ENCODE measurements at places on chromosomes 7 and 10.

DNA sequence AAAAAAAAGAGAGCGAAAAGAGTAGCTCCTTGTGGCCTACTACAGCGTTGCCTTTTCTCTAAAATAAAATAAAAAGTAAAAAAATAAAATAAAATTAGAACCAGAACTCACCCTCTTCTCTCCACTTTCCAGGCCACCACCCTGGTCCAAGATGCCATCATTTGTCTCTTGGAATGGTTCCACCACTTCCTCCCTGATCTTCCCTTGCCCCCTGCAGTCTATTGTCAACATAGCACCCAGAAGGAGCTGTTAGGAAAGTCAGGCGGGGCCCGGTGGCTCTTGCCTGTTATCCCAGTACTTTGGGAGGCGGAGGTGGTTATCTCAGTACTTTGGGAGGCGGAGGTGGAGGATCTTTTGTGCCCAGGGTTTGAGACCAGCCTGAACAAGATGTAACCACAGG is 7.6 kb upstream of the GRID2IP start:
- no peak for DNase-seq

- DNase-seq, result no peak
Measured at GRCh38 chr10:2284071-2284470, 546.7 kb upstream of the ADARB2 start.

- DNase-seq, result no peak
Measured at GRCh38 chr7:26490640-26491624, 199.3 kb downstream of the SNX10 start.

- DNase-seq, result no peak
Measured at GRCh38 chr7:105345725-105346124, 43.0 kb downstream of the SRPK2 start.

DNA sequence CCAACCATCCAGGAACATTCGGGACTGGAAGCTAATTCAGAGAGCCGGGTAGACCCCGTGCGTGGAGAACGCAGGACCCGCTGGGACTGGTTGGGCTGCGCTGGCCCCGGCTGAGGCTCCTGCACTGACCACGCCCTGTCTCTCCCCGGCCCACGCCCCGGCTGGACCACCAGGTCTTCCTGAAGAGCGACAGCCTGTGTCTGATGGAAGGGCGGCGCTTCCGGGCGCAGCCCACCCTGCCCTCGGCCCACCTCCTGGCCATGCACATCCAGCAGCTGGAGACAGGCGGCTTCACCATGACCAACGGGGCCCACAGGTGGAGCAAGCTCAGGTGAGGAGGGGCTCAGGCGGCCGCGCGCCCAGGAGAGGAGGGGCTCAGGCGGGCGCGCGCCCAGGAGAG is 10.2 kb upstream of the UTF1 start:
- no peak for DNase-seq

DNA sequence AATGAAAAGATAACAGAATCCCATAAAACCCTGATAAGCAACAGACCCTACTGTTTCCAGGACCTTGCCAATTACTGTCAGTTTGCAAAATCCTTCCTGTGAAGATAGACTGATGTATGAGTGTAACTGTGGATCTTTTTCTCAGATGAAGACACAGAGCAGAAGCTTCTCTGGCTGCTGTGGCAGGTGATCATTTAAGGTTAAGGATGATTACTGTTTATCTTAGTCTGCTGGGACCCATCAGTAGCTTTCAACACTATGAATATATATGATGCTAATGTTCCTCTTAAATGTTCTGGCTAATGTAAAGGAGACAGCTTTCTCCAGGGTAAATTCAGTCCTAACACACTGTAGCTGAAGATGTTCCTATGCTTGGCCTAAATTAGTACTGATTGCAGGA is 56.0 kb upstream of the CTTNBP2 start:
- no peak for DNase-seq

DNA sequence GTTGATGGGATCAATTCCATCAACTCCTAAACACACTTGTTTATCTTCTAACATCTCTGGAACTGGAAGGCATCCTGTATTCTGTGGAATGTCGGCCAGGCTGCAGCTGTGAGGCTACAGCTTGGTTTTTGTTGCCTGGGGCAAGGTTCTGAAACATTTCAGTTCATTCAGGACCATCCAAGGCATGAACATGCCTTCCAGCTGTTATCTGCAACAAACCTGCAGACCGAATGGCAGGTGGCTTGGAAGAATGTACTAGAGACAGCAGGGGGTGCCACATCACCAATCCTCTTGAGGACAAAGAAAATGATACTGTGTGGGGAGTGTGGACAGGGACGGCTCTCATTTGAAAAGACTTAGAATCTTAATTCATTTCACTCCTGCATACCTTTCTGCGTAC is 12.4 kb downstream of the PAPOLB start:
- no peak for DNase-seq

- no peak for DNase-seq
Measured at GRCh38 chr10:5540080-5540479, 15.3 kb downstream of the CALML3 start.

- no peak for DNase-seq
Measured at GRCh38 chr10:69486922-69487730, 35.9 kb downstream of the TSPAN15 start.

DNA sequence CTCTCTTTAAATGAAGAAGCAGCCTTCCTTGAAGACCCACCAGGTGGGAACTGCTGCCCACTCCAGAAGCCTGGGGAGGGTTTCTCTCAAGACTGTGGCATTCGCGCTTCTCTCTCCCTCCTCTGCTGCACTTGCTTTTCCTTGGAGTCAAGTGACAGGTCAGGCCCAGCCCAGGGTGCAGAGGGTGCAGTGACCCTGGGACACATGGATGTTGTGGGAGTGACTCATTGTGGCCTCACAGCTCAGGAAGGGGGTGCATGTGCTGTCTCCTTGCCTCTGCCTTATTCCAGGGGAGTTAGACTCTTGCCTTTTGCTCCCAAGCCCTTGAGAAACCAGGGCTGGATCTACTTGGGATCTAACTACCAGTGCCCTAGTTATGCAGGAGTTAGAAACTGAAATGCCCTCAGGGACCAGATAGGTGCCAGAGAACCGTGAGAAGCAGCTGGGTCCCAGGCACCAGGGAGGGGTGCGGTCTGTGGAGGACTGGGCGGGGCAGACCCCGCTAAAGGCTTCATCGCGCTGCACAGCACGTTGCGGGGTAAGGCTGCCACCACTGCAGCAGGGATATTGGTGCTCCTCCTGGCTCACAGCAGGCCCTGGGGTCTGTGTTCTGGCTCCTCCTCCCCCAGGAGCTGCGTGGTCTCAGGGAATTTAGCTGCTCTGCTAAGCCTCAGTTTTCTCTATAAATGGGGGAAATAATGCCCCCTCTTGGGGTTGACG is 11.4 kb downstream of the FAM241B start:
- no peak for DNase-seq

DNA sequence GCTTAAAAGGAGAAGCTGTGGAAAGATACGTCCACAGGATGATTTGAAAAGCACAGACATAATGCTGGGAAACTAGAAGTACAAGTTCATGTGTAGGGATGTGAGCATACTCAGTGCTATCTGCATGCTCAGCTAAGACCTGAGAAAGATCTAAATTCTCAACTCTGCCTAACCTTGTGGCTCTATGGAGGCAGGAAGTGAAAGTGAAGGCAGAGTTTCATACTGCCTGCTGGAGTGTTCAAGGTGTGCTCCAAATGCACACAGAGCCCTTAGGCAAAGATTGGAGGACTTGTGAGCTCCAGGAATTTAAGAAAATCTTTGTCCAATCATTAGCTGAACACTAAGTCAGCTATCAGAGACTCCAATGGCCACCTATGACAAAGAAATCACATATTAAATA is 190.9 kb downstream of the RNLS start:
- DNase-seq, result no peak

GRCh38 chr7:2033586-2034135 is 199.1 kb downstream of the MAD1L1 start:
- DNase-seq, result no peak

GRCh38 chr7:68853254-68853653 is 745.0 kb upstream of the AUTS2 start:
- no peak for DNase-seq

DNA sequence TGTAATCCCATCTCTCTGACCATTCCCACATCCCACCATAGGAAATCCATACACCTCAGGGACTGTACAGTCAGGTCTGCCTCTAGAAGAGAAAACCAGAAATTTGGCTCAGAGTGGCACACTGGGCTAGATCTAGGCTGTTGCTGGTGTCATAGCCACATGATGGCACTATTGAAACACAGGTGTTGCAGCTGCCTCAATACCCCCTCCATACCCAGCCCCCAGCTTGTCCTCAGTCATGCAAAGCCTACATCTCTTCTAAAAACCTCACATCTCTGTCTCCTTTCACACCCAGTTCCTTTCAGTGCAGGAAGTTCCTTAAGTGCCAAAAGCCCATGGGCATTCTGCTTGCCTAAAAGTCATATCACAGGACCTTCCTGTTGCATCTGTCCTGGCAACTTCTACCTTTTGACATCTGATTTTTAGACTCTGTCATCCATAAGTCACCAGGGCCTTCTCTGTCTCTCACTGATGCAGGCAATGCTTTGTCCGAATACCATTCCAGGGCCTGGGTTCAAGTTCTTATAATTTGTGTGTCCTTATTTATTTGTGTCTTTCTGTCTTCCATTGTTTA is 27.0 kb upstream of the HIBADH start:
- DNase-seq, result no peak

DNA sequence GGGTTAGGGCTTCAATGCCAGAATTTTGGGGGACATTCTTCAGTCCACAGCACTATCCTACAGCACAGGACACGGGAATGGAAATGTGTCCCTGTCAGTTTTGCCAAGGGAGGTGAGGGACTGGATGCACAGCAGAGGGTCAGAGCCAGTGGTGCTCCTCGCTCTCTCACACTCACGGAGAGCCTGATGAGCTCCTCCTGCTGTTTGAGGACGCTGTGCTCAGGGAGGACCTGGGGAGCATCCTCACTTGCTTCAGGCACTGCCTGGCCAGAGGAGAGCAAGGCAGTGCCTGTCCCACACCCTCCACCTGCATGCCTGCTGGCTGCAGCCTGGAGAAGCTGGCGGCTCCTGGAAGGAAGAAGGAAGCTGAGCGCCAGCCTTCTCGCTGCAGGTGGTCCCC is 58.6 kb downstream of the RAMP3 start:
- no peak for DNase-seq

GRCh38 chr7:29623973-29624372 is 60.3 kb downstream of the PRR15 start:
- no peak for DNase-seq

DNA sequence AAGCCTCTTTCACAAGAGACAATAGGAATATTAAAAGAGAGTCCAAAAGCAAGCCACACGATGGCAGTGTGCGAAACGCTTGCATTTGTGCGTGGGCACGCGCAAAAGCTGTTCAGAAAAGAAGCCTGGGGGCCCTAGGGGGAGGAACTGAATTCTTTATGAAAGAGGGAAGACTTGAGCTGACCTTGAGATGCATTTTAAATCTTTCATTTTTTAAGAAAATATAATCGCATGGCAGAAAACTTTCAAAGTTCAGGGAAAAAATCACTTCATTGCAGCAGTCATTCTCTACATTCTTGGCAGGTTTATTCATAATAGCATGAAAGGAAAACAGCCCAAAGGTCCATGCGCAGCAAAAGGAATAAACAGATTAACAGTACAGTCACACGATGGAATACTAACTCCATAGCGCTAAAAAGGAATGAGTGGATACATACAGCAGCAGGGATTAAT is 206.5 kb upstream of the PRKCQ start:
- DNase-seq, result no peak

DNA sequence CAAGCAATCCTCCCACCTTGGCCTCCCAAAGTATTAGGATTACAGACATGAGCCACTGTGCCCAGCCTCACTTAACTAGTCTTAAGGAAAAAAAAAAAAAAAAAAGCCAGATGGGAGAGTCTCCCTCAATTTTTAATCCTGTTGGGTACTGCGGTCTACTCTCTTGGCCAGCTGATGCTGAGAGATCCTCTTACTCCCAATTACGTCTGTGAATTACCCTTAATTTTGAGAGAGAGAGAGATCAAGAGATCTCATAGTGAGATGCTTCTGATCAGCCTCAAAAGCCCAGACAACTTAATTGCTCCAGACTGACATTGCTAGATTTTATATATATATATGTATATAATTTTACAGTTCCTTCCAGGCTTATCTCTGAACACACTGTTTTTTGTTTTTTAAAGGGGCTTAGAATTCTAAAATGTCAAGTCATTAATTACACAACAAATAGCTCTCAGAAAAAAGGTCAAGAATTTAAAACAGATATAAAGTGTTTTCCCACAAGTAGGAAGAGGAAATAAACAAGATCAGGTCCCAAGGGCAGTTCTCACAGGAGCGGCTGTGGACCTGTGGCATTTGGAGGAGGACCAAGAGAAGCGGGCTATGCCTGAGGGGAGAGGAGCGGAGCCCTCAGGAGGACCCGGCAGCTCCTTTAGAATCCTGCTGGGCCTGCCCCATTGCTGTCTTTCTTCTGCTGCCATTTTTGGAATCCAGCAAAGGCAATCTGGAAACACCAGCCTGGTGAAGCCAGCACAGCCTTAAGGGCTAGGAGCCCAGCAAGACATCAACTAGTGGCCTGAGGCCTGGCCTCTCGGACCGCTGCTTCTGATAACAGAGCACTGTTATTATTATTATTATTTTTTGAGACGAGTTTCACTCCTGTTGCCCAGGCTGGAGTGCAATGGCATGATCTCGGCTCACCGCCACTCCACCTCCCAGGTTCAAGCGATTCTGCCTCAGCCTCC is 30.1 kb downstream of the DENND2A start:
- DNase-seq, result no peak

GRCh38 chr10:110378006-110378405 is 73.3 kb upstream of the SMNDC1 start:
- DNase-seq, result no peak

- DNase-seq, result no peak
Measured at GRCh38 chr7:30924624-30925023, 13.0 kb downstream of the AQP1 start.

DNA sequence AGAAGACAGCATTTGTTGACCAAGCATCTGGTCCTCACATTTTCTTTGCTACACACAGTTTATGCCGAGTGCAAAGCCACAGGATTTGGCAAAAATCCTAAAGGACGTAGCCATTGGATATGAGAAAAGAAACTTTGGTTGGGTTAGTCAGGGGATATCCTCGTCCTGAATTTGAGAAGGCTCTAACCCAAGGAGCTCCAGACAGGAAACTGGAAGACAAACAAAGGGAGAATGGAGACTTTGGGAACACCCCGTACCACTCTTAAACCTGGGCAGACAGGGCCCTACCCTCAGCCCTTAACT is 146.6 kb upstream of the FRMD4A start:
- no peak for DNase-seq

DNA sequence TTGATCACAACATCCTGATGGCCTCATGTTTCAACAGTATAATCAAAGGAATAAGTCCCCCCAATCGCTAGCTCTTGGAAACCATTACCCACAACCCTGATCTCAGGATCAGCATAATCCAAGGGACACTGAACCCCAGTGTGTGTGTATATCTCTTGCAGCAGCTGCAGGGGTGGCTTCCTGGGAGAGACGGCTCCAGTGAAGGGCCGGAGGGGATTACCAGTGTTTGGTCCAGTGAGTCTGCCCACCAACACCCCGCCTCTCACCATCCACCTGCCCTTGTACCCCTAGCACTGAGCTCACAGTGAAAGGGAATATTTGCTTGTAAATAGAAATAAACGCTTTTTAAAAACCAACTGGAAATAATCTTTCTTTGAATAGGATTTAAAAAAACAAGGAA is 63.1 kb downstream of the FAM53B start:
- DNase-seq, result no peak

Measured in left renal cortex interstitium (tissue), 4 donors.